ENCODE measurements at places on chromosomes 5 and 9.
A peak's percentile ranks its signal among the peaks of the same experiment; 100 is the strongest.

DNA sequence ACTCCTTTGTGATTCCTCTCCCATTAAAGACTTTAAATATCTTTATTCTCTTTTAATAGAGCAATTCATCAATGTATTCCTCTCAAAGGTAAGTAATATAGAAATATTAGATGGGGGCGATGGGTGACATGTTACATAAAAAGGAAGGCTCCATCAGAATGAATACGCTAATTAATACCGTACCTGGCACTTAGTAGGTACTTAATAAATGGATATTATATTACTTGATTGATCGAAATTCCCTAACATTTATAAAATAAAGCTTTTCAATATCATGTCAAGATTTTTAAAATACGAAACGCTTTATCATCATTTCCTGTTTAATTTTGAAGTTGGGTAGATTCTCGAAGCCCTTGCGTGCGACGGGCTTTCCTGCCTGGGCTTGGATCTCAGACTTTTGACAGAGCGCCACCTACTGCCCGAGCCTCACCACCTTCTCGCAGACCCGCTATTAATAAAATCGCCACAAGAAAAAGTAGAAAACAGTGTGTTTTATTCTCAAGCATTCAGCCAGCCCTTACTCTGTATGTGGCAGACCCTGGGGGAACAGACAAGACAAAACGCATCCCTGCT lies 99.4 kb downstream of the C5orf15 start:
- peak; percentile 74 for DNase-seq

- DNase-seq = peak; percentile 47
These were observed 149.8 kb upstream of the PPP1R26 start for GRCh38 chr9:135329571-135330306.

- no peak for DNase-seq
These were observed 54.4 kb downstream of the HRH2 start for GRCh38 chr5:175712313-175712680.

- no peak for DNase-seq
These were observed 2.7 kb downstream of the MLLT3 start for GRCh38 chr9:20619487-20620200.

DNA sequence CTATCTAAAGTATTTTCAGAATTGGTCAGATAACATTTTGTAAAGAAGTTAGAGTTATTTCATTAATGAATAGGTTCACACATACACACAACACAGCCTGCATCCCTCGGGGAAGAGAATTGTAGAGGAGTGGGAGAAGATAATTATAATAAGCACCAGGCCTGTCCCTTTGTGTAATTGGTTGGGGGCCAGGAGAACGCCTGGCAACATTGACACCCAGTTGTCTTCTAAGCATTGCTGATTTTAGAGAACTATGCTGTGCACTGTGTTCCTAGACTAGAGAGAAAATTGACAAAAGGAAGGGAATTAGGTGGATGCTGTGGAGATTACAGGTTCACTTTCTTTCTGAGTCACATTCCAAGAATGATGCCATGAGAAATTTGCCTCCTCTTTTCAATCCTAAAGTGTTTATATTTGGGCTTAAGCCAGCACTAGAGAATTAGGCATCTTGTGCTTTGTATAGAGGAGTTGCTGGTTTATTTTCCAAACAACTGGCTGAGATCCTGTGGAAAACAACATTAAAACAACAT lies 247.6 kb downstream of the COX7C start:
- DNase-seq = no peak

DNA sequence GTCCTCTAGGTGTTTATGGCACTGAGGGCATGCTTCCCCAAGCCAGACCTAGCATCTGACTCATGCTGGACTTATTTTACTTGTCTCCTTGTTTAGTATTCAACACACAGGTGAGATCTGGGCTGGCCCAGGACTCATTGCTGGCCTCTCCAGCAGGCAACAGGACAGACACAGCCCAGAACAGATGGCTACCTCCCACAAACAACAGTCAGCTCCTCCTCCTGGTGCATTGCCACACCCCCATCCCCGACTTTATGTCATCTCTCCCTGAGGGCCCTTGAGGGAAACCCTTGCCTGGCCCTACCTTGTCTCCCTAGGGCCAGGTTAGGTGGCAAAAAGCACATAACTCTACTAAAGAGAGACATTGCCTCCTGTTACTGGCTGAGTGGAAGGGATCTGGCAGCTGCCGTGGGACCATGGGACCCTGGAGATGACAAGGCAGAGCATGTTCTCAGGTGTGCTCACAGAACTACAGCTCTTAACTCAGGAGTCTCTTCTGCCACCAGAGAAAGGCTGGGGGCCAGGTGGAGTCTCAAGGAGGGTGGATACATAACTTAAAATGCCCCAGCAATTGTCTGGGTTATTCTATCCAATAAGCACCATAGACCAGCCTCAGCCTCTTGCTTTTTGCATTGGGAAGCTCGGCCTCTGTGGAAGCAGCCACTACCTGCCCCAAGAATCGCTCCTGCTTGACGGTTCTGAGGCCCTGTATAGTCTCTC lies 2.3 kb downstream of the ACSL6 start:
- DNase-seq = peak; percentile 20

- peak; percentile 70 for DNase-seq
These were observed 681 bp downstream of the MAN2A1 start for GRCh38 chr5:109690242-109690974.

DNA sequence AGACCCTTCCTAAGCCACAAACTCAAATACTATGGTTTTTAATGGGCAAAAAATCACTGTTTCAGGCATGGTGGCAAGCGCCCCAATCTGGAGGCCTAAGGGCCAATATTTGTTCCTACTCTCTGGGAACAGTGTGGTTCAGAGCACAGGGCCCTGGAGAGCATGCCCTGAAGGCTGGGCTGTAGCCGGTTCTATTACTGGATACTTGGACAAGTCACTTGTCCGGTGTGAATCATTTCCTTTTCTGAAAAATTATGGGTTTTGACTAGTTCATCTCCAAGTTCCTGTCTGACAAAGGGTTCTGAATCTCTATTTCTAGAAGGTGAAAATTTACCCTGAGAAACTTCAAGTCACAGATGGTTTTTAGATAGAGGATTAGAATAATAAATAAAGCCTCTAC lies 75.0 kb downstream of the OTULIN start:
- no peak for DNase-seq

DNA sequence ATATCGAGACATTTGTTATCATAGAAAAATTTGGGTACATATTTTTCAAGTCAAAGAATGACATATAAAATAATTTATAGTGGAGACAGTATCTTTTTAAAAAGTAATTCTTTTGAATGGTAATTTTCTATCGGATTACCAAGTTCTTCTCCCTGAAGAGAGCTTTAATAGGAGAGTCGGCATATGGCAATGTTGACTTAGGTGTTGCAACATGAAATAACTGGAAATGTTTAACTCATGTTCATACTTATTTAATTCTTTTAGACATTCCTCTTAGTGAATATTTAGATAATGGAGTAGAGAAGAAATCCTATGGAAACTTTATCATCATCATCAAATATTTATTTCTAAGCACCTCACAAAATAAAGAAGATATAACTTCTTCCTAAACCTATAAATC lies 118.2 kb upstream of the CTNND2 start:
- no peak for DNase-seq

DNA sequence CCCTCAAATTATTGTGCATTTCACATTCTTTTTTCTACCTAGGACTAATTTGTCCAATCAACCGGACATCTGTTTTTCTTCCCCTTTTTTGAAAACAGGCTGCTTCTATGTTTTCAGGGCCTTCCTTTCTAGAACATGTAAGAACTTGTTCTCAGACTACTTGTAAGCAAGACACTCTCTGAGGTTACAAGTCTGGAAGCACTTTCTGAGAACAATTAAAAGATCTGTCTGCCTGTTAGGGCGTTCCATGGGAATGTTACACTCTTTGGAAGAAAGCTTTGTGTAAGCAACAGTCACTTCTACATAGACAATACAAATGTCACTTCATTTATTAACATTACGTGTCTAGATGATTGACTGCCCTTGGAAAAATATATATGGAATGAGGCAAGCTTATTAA lies 50.9 kb upstream of the HSPB3 start:
- no peak for DNase-seq

GRCh38 chr9:134785325-134786108 lies 95.1 kb upstream of the FCN2 start:
- no peak for DNase-seq

GRCh38 chr5:113606298-113607134 lies 93.0 kb downstream of the YTHDC2 start:
- peak; percentile 64 for DNase-seq

- DNase-seq = no peak
These were observed 43.8 kb downstream of the ZNF618 start for GRCh38 chr9:113919871-113920270.

DNA sequence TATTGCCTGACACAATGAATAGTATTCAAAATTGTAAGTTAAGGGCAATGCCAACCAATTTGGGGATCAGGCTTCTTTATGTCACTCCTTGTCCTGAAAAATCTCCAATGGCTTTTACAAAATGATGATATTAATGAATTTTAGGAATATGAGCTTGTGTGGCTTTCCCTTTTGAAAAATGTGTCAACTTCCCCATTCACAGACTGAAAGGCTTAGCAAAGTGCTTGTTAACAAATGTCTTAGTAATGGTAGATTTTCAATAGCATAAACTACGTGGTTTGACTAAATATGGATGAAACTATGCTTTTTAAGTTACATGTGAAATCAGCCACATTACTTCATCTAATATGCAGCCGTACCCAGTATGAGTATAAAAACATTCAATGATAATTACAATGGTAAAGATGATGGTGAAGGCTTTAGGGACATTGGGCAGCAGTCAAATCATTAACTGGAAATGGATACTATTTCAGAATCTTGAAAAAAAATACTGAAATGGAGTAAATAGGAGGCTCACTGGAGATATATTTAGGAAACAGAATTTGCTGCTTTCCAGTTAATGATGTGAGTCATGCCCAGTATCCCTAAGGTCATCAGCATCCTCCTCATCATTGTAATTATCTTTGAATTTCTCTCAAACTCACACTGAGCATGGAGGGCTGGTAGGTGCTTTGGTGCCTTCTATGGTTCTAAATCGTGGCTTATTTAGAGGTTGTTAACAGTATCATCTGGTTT lies 113.3 kb upstream of the ZNF608 start:
- no peak for DNase-seq

DNA sequence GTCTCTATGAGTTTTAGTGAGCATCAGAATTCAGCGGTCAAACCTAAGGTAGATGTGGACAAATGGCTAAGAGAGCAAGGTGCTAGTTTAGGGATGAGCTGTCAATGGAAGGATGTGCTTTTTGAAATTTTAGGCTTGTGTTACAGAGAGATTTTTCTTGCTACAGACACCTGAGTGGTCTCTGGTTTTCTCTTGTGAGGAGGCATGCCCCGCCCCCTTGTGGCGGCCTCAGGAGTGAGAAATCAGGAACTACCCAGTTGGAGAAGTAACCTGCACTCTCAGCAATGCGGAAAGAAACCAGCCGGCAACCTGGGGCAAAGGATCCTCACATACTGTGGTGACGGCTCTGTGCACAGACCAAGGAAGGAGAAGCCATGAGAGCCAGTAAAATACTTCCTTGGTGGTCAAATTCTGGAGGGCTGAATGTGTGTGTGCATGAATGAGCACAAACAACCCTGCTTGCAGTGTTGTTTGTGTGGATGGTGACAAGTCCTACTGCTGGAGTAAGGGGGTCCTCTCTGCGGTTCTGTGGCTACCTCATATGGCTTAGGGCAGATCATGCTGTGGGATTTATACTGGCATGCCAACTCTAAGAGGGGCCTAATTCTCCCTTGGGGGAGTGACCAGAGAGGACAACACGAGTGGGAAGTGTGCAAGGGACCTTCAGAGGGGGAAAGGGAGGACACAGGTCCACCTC lies 16.7 kb upstream of the HSD17B4 start:
- DNase-seq = peak; percentile 67

- DNase-seq = no peak
These were observed 14.4 kb downstream of the GALNT12 start for GRCh38 chr9:98821831-98822230.

GRCh38 chr5:166358127-166358830 lies 1933.2 kb upstream of the WWC1 start:
- DNase-seq = no peak

DNA sequence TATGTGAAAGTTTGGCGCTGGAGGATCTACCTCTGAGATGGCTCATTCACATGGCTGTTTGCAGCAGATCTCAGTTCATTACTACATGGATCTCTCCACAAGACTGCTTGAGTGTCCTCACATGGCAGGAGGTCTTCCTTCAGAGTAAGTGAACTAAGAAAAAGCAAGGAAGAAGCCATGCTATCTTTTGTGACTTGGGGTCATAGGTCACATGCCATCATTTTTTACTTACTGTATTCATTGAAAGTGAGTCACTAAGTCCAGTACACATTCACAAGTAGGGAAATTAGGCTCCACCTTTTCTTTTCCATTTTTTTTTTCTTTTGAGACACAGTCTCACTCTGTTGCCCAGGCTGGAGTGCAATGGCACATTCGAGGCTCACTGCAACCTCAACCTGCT lies 8.7 kb upstream of the CDKN2AIPNL start:
- no peak for DNase-seq

- DNase-seq = no peak
These were observed 176.4 kb downstream of the C5orf15 start for GRCh38 chr5:133792024-133792423.

- peak; percentile 59 for DNase-seq
These were observed 21.5 kb upstream of the WDR38 start for GRCh38 chr9:124831642-124832364.

GRCh38 chr9:98943682-98944056 lies at the start of gene COL15A1:
TSS of gene COL15A1 (plus strand) at chr9:98943907. CDS start at chr9:98944062, 155 bp downstream.
- DNase-seq = no peak

DNA sequence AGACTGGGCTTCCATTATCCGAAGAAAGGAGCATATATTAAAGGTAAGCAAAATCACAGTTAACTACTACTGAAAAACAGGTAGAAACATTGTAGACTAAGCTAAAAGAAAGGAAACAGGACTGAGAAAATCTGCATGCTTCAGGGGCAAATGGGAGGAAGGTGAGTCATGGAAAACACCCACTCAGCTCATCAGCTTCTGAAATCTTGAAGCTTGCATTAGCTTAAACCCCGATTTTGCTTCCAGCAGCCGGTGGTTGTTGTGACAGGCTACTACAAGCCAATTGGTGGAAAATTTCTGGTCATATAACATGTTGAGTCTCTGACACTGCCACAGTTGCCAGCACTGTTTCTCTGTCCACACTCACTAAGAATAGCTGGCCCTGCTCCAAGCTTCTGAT lies 179.6 kb upstream of the PUM3 start:
- no peak for DNase-seq

- DNase-seq = no peak
These were observed 31.4 kb upstream of the ERGIC1 start for GRCh38 chr5:172802567-172803176.

- no peak for DNase-seq
These were observed 21.0 kb downstream of the PAEP start for GRCh38 chr9:135582541-135582940.

- DNase-seq = no peak
These were observed 41.4 kb upstream of the TIFAB start for GRCh38 chr5:135493406-135494180.

DNA sequence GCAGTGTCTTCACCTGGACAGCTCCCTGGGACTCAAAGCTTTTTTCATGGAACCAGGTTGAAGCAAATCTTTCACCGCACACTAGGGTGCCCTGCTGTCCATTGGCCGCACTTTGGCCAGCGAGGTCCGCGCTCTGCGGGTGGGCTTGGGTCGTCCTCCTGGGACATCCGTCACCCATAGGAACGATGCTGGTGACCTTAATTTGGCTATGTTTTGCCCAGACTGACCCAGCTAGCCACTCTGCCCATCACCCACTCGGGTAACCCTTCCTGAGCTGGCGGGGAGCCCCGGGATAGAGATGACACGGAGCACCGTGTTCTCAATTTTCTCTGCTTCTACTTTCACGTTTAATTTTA lies 25.9 kb downstream of the ZDHHC11B start:
- peak; percentile 84 for DNase-seq

Measured in kidney (tissue), 22 donors.